ENCODE measurements at places on chromosomes 16 and 17. TPM values are rescaled to one million over a fixed set of nuclear protein-coding genes. Genes with fewer than 3 reads are reported as not detected.

GRCh38 chr16:27495191-27495590, 54.5 kb downstream of the GTF3C1 start:
- no peak for DNase-seq

DNA sequence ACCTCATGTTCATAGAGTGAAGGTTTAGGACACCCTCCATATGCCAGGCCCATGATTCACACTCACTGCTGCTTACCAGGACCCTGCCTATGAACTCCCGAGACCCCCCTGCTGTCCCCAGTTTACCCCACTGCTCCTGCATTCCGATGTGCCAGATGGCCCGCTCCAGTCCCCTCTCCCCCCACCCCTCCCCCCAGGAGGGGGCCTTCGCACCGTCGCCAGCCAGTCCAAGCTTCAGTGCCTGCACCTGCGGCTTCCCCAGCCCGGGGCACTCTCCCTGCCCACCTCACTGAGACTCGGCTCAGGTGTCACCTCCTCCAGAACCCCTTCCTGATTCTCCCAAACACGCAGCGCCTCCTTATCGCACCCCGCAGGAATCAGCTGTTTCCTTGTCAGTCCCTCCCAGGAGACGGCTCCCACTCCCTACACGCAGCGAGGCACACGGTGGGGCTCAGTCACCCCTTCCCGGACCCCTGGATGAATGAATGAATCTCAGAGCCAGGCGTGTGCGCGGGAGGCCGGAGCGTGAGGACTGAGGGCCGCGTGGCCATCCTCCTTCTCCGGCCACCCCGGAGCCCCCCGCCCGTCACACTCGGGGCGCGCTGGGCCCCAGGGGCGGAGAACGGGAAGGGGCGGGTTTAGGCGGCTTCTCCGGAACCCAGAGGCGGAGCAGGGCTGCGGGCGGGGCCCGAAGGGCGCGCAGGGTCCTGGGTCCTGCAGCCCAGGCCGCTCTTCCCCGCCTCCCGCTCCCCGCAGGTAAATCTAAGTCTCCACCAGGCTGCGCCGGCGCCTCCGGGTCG, 1.6 kb downstream of the MYO1C start:
- DNase-seq: peak; percentile 86

DNA sequence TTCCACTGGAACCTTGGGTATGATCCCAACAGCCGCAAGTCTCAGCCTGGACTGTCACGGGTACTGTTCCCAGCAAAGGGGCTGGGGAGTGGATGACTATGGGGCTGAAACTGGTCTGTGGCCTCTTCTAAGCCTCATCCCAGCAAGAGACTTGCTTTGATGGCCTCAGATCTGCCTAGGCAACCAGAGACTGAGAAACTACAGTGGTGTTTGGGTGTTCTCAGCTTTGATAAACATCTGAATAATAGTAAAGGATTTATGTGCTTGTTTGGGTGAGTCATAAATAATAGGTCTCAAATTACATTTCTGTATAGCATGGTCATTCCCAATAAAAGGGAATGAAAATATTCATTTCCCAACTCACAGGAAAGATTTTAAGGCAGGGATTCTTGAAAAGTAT, 30.2 kb upstream of the ULK2 start:
- DNase-seq: no peak

DNA sequence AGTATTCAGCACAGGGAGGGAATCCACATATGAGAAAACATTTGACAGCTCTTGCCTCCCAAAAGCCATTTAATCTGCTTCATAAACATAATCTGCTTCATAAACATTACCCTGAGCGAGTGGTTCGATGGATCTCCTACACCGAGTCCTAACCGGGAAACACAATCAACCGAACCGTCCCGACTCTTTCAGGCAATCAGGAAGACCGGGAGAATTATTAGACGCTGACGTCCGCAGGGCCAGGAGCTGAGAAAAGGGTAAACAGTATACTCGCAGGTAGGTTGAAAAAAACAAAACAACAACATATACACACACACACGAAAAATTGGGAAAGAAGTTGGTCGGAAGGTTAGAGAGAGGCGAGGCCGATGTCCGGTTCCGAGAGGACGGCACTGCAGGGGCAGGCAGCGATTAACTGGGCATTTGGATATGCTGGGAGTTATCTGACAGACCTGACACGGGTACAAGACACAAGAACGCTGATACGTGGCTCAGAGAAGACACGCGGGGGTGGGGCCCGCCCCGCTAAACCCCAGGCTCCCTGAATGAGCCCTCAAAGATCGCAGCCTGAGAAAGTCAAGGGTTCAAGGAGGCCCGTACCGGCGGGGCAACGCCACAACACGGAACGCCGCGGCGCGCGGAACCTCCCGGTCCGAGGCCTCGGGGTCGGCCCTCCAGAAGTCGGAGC, 585 bp downstream of the AP1G1 start:
- no peak for DNase-seq

DNA sequence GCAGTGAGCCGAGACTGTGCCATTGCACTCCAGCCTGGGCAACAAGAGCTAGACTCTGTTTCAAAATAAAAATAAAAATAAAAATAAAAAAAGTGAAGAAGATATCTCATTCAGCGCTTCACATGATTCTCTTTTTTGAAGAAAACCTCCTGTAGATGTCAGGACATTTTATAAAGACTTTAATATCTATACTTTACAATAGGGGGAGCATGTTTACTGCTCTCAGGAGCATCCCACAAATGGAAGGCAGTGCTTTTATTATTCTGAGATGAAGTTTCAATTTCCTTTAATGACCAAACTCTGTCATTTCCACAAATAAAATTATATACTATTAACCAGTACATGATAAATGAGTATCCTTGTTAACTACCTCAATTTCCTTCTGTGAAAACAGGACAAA, 118.7 kb upstream of the MYOCD start:
- DNase-seq: no peak

DNA sequence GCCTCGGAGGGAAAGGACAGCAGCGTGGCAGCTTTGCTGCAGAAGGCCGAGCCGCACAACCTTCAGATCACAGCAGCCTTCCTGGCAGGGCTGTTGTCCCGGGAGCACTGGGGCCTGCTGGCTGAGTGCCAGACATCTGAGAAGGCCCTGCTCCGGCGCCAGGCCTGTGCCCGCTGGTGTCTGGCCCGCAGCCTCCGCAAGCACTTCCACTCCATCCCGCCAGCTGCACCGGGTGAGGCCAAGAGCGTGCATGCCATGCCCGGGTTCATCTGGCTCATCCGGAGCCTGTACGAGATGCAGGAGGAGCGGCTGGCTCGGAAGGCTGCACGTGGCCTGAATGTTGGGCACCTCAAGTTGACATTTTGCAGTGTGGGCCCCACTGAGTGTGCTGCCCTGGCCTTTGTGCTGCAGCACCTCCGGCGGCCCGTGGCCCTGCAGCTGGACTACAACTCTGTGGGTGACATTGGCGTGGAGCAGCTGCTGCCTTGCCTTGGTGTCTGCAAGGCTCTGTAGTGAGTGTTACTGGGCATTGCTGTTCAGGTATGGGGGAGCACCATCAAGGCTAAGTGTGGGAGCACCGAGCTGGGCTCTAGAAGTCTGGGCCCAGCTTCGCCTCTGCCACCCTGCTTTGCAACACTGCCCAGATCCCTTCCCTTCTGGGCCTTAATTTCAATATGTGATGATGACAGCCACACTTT, 18.6 kb downstream of the NOD2 start:
- no peak for DNase-seq

DNA sequence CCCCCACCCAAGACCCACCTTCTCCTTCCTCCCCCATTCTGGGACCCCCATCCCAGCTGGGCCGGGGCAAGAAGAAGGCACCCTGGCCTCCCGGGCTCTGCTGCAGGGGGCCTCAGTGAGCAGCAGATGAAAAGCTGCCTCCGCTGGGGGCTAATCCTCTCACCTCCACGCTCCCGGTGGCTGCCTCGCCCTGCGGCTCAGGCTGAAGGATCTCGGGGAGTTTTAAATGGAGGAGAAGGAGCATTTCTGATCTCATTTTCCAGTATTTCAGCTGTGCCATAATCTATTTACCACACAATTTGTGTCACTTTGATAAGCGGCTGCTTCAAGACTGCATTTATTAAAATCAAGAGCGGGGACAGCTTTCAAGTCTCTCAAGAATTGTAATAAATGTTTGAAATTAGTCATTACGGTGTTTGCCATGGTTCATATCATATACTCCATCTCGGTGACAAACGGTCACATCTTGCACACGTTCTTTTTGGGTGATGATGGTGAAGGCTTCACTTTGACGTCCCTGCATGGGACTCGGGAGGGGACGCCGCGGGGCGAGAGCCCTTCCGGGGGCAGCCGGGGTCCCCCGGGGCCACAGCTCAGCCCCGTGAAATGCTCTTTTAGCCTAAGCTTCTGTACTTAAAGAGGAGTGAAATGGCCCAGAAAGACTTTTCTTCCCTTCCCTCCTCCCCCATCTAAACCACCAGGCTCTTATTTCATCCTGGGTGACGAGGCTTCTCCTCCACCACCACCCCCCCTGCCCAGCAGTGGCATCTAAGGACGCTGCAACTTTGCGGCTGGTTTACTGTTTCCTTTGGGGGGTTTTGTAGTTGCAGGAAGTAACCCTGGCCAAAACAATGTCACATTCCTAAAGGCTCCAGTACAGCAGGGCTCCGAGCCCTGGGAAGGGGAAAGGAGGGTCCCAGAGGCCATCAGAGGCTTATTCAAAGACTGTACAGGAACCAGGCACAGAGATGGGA, 313.1 kb upstream of the TNRC6C start:
- no peak for DNase-seq

DNA sequence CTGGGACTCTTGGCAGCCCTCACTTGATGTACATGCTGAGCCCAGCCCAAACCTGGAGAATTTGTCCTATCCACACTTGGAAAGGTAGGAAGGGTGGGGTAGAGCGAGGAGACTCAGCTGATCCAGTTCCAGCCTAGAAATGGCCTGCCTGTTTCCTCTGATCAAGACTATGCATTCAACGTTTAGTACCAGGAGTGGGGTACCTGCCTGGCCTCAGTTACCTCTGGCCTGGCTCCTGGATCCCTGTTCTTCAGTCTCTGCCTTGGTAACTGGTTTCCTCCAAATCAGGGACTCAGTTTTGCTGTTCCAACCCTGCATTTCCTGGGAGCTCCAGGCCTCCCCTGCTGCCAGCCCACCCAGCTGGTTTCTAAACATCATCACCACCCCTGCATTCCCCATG, 233.5 kb downstream of the GSG1L start:
- DNase-seq: no peak

DNA sequence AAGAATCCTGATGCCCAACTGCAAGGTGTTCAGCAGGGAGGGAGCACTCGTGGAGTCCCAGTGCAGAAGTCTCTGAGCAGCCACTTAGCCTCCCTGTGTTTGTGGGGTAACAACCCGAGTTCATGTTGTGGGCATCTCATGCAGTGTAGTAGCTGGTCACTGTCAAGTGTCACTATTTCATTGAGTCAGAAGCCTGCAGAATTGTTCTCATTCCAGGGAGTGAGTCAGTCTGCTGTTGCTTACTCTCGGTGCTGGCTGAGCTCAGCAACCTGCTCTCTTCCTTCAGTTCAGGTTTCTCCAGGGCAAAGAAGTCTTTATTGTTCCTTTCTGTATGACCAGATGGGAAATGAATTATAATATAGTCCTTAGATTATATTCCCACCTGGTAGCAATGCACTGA, 24.1 kb downstream of the HMOX2 start:
- no peak for DNase-seq

DNA sequence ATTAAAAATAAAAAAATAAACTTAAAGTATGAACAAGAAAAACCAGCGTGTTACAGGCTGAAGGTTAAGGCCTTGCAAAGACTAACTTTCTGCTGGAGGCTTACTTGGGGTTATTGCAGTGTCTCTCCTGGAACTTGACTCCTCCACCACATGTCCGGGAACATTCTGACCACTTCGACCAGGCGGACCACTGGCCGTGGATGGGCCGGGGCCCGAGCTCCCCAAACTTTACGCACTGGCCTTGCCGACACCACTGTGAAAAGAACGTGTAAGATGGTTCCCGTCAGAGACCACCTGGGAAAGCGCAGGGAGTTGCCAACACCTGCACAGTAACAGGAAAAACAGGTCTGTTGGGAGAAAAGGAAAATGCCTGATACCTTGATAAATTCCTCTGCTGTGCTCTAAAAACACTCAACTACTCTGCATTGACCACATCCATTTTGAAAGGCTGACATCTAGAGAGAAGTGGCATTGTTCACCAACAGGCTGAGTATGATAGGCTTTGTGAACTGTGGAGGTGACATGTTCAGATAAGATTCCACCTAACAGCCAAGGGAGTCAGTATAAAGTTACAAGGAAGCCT, 99.1 kb downstream of the ADAMTS18 start:
- DNase-seq: no peak

- peak; percentile 41 for DNase-seq
These were observed 4.2 kb downstream of the C16orf90 start for GRCh38 chr16:3490911-3491629.

C16orf74 gene
- total RNA-seq: 1.5 TPM

PRSS22 gene
- total RNA-seq: 15.3 TPM

SMURF2 gene
- 39.6 TPM for total RNA-seq

ORMDL3 gene
- 61.3 TPM for total RNA-seq

OTOA gene
- 0.92 TPM for total RNA-seq

TRIM16 gene
- total RNA-seq: 20.6 TPM

VAT1L gene
- total RNA-seq: 0.38 TPM

All from lower lobe of right lung (tissue), 2 donors.